Skin of body (tissue), 3 donors: ENCODE measurements at places on chromosomes 4 and X.
A peak's percentile ranks its signal among the peaks of the same experiment; 100 is the strongest.

GRCh38 chrX:103538728-103539127 lies 19.4 kb upstream of the RAB40A start:
- no peak for DNase-seq

DNA sequence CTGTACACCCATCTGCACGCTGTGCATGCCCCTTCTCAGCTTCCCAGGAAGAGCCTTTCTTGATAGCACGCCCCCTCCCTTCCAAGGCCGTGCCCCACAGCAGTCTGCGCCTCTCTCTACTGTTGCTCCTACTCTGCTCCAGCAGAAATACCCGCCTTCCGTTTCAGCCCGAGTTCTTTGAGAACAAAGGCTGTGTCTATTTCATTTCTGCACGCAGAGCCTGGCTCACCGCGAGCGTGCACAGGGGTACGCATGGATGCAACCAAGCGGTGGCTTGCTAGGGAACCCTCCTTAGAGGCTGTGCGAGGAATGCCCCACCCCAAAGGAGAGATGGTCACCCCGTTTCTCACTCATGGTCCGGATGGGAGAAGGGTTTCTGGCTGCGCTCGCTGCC lies 485 bp downstream of the AADAT start:
- peak; percentile 37 for DNase-seq

- DNase-seq, result no peak
Observed at GRCh38 chr4:175998782-175999181, 66.9 kb upstream of the WDR17 start.

- DNase-seq, result no peak
Observed at GRCh38 chrX:45143455-45143854, 57.2 kb downstream of the DIPK2B start.

GRCh38 chrX:100880368-100880767 lies 6.2 kb upstream of the NOX1 start:
- no peak for DNase-seq

DNA sequence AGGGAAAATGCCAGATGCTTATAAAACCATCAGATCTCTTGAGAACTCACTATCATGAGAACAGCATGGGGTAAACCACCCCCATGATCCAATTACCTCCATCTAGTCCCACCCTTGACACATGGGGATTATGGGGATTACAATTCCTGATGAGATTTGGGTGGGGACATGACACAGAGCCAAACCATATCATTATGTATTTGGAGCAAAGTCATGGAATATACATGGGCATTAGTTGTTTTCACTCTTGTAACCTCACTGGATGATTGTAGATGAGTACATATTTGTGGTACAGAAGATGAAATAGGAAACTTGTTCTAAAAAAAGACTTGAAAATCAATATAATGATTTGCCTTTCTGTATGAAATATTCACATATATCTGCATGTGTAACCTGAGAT lies 674.5 kb upstream of the BOD1L1 start:
- DNase-seq, result no peak

GRCh38 chr4:108486046-108486445 lies 134.3 kb upstream of the RPL34 start:
- no peak for DNase-seq

DNA sequence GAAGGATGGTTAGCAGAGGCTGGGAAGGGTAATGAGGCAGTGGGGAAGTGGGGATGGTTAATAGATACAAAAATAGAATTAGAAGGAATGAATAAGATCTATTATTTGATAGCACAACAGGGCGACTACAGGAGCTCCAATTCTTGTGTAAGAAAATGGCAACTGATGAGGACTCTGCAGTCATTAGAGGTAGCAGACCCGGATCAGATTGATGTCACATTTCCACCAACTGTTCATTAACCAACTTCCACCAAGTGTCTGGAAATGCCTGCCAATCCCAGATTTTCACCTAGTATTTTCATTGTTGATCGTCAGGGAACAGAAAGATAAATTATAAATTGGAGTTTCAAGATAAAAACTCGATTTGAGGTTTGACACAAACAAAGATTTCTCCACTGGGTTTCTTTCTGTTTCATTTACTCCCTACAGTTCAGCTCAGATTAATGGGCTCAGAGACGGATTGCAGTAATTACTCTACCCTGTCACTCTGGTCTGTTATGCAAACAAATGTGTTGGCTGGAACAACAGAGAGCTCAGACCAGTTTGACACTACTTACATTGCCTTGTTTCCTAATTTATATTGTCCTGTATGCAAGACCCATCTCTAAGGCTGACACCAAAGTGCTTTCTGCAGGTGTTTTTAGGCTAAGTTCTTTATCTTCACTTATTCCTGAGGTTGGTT lies 909.2 kb upstream of the PRKX start:
- DNase-seq, result no peak

DNA sequence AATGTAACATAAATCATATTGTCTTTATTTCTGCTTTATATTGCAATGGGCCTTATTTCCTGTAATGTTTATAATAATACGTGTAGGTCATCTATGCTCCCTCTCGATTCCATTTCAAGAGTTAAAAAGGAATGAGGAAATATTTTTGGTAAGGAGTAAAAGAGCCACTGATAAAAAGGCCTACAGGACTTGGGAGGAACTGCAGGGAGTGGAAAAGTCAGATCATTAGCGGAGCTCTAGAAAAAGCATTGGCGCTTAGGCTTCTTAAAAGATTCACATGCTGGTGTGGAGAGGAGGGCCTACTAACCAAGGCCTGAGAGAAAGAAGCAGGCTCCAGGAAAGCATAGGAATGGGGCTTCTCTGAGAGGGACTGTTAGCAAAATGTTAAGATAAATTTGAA lies 82.9 kb upstream of the PNPLA4 start:
- no peak for DNase-seq

- DNase-seq, result no peak
Observed at GRCh38 chr4:164312671-164313070, 441.3 kb upstream of the SMIM31 start.

GRCh38 chr4:140568507-140569306 lies at the start of gene UCP1:
Gene UCP1, minus strand, starts transcription at chr4:140568961. Its CDS starts 232 bp downstream, at chr4:140568729.
- DNase-seq, result no peak

DNA sequence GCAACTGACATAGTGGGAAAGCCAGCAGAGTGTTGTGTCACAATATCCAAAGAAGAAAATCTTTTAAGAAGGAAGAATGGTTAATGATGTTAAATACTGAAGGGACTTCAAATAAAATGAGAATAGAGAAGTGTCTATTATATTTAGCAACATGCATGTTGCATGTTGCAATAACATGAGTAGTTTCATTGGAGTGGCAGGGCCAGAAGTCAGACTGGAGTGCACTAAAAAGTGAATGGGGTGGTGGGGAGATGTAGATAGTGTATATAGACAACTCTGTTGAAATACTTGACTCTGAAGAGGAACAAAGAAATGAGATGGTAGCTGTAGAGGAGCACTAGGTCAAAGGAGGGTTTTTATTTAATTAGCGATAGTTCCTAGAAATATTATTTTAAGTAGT lies 9.5 kb upstream of the AMMECR1 start:
- no peak for DNase-seq

- DNase-seq, result no peak
Observed at GRCh38 chrX:65987811-65988210, 52.1 kb downstream of the VSIG4 start.

GRCh38 chr4:156934259-156934635 lies 37.4 kb downstream of the PDGFC start:
- no peak for DNase-seq

GRCh38 chrX:39456894-39457604 lies 640.7 kb downstream of the BCOR start:
- peak; percentile 5 for DNase-seq

DNA sequence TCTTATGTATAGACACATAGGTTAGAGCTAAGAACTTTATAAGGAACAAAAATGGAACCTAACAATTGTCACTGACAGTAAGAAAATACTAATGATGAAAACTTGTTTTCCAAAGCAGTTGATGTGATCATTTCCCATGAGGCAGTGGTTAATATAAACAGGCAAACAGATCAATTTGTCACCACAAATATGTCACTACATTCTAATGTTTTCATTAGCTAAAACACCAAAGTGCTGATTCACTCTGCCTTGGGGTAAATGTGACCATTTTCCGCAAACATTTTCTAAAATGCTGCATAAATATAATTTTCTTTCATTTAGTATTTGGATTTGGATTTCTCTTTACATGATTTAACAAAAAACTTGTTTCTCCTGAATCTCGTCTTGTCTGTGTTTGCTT lies 408.9 kb upstream of the CTSO start:
- no peak for DNase-seq

DNA sequence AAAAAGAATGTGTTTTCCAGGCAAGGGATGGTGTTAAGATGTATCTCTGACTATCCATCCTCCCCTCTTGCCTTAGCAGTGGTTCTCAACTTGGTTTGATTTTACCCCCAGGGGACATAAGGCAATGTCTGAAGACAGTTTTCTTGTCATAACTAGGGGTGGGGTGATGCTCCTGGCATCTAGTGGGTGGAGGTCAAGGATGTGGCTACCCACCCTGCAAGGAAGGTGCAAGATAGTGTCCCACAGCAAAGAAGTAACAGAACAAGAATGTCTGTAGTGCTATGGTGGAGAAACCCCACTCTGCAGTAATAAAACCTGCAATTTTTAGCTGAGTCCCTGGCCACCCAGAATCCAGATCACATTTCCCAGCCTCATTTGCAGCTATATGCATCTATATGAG lies 81.2 kb upstream of the TBL1X start:
- no peak for DNase-seq

- DNase-seq, result no peak
Observed at GRCh38 chr4:122212880-122213279, 60.7 kb downstream of the BLTP1 start.

- DNase-seq, result peak; percentile 36
Observed at GRCh38 chr4:145734576-145735346, 54.8 kb downstream of the C4orf51 start.

DNA sequence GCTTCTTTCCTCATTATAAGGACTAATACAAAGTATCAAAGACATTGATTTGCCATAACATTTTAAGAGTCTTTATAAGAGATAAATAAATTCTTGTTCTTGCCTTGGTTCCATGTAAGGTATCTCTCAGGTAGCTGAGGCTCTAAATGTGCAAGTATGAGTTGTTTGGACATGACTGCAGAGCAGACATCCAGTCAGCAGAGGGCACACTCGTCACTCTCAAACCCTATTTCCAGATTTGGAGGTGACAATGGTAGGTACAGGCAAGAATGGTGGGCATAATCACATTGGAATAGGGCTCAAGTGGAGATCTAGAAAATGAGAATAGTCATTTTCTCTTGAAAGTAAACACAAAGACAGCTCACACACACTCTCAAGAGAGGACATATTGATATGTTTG lies 133.3 kb upstream of the ZIC3 start:
- DNase-seq, result no peak

GRCh38 chr4:104494822-104495559 lies at the start of gene CXXC4:
Gene CXXC4, minus strand, starts transcription at chr4:104494894. Its CDS starts 3,092 bp downstream, at chr4:104491802.
- DNase-seq, result peak; percentile 33

DNA sequence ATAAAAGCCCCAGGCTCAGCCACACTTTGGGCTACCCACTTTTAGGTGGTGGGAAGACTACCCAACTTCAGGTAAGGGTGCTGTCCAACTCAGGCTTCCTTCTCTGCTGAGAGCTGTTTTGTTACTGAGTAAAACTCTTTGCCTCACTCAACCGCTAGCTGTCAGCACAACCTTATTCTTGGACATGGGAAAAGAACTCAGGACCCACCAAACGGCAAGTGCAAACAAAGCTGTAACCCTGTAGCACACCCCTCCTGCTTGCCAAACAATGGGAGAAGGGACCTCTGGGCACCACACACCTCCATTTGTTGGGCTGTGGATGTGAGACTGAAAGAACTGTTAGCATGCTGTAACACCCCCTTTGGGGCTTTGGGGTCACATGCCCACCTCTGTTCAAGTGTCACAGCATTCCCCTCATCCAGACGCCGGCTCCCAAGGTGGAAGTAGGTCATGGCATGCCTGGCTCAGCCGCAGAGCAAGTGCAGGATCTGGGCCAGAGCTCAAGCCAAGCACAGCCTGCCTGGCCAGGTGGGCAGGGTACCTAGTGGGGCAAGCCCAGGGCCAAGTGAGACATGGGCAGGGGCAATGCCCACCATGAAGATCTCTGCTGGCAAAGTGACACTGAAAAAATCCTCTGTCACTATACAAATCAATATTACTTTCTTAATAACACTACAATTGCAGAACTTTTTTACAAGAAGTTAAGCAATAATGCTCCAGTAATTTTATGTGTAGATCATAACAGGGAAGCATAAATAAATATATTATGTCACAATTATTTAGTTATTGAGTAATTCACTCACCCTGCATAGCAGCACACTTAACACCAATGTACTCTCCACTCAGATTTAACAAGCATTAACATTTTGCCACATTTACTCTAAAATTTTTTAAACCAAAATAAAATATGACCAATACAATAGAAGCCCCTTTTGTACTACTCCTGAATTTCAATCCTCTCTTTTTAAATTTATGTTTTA lies 107.2 kb downstream of the TBCK start:
- DNase-seq, result no peak

GRCh38 chr4:14379183-14379582 lies 623.1 kb upstream of the CPEB2 start:
- DNase-seq, result no peak

- no peak for DNase-seq
Observed at GRCh38 chr4:82785611-82786400, 12.8 kb downstream of the SCD5 start.

DNA sequence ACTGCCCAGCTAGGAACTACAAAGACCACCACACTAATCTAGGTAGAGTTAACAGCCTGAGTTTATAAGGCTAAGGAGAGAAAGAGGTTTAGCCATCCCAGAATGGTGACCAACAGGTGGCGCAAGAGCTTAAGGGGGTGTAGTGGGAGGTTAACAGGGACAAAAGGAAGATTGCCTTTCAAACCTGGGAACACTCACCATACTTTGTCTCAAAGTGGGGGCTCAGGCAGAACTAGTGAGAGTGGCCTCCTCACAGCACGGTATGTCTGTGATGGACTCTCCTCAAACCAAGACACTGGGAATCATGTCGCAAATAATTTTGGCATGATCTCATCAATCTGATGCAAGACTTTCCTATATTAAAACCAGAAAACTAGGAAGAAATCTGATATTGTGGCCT lies 23.4 kb downstream of the CCNI start:
- DNase-seq, result peak; percentile 28

DNA sequence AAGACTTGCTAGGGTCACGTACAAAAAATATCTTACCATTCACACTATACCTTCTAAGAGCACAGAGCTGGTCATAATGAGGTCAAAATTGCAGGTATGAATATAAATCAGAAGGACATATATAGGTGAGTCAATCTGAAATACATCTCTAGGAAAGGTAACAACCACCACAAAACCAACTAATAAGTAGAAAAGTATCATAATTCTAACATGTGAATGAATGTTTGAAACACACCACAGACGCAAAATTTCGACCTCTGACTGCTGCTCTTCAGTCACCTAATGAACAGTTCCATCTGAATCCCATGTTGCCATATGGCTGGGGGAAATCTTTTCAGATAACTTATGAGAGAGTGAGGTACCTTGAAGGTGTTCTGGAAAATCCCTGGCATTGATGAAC lies 22.1 kb downstream of the STAP1 start:
- DNase-seq, result no peak

- no peak for DNase-seq
Observed at GRCh38 chr4:142318280-142318679, 527.8 kb downstream of the INPP4B start.

- no peak for DNase-seq
Observed at GRCh38 chr4:2832309-2832980, 11.2 kb upstream of the ADD1 start.

GRCh38 chr4:52376132-52376704 lies 282.9 kb downstream of the USP46 start:
- DNase-seq, result peak; percentile 33

- DNase-seq, result no peak
Observed at GRCh38 chr4:151772274-151772673, 11.5 kb upstream of the GATB start.
